ENCODE measurements at places on chromosomes 16 and 17.

- no peak for DNase-seq
Measured at GRCh38 chr16:49594685-49595498, 221.3 kb downstream of the C16orf78 start.

GRCh38 chr17:76252040-76252954 lies 12.0 kb upstream of the RNF157 start:
- DNase-seq, result no peak

- no peak for DNase-seq
Measured at GRCh38 chr17:8326511-8327302, 12.9 kb upstream of the ODF4 start.

DNA sequence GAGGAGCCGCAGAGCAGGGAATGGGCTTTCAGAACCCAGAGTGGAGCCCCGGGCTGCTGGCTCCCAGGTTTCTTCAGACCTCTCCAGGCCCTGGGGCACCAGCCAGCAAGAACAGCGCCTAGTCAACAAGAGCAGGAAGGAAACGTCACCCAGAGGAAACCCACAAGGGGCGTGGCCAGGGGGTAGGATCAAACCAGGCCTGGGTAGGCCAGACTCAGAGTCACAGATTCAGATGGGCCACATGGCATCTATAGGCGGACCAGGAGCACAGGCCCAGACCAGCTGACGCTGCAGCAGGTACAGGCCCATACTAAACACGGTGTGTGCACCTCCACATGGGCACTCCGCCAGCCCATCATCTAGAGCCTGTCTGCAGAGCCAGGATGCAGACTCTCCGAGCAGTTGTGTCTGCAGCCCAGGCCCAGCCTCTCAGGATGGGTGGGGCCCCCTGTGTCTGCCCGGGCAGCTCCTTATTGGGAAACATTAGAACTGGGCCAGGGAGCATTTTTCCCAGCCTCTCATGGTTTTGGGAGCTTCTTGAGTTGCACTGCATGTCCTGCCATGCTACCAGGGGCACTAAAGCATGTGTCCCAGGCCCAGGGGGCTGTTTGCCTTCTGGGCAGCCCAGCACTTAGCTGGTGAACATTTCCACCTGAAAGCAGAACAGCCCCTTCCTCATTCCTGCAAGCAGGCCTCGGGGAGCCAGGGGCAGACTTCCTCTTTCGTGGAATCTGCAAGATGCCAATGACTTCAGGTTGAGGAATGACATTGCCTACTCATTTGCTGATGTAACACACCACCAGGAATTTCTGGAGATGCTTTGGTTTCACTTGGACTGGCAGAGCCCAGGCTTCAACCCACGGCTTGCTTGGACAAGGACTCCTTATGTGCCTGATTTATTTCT lies at the start of gene NLRP1:
NLRP1 (minus strand) TSS at position 127 of the 904 bp plus-strand sequence. CDS start 552 bp downstream, outside the sequence.
- DNase-seq, result no peak

DNA sequence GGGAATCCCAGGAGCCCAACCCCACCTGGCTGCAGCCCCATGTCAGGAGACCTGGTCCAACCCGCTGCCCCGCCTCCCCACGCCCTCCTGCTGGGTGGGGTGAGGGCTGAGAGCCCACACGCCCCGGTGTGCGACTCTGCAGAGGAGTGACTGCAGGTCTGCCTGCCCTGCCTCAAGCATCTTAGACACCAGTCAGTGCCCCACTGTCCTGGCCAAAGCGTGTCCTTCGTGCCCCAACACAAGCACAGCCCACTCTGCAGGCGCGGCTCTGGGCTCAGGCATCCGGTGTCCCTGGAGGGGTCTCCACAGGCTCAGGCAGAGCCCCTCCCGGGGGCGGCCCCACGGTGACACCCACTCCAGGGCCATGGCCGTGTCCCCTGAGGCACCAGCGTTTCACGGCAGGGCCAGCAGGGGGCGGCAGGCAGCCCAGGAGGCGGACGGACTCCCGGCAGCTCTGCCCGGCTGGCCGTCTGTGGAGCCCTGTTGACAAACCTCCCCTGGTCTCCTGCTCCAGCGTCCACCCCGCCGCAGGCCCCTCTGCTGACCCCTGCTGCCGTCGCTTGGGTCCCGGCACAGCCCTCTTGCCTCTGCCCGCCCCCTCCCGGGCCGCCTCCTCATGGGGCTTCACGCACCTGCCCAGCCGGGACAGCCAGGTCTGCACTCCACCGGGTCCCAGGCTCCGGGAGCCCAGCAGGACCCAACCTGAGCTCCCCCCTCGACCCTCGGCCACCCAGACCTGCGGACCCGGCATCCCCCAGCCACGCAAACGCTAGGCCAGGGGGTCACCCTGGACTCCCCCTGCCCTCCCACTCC lies 8.6 kb upstream of the UBE2I start:
- DNase-seq, result peak; percentile 28

DNA sequence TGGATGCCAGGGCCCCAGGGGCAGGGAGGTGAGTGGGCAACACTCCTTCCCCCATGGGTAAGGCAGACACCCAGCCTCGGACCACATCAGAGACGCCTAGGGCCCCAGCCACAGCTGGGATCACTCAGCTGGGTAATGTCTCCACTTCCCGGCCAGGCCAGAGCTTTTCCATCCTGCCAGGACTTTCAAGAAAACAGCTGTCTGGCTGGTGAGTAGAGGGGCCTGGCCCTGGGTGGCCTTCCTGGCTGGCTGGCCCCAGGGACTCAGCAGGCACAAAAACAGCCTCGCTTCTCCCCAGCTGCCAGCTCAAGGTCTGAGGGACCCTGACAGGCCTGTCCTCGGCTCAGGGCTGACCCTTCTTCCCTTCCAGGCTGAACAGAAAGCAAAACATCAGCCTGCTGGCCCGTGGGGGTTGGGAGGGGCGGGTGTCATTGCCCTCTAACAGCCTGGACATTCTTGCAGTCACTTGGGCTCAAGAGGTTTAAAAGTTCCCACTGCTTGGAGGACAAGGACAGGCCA lies 45.3 kb upstream of the JPH3 start:
- no peak for DNase-seq

GRCh38 chr17:1628856-1629503 lies 346 bp upstream of the SLC43A2 start:
- peak; percentile 92 for DNase-seq

- DNase-seq, result no peak
Measured at GRCh38 chr17:79996291-79996690, 39.4 kb downstream of the TBC1D16 start.

DNA sequence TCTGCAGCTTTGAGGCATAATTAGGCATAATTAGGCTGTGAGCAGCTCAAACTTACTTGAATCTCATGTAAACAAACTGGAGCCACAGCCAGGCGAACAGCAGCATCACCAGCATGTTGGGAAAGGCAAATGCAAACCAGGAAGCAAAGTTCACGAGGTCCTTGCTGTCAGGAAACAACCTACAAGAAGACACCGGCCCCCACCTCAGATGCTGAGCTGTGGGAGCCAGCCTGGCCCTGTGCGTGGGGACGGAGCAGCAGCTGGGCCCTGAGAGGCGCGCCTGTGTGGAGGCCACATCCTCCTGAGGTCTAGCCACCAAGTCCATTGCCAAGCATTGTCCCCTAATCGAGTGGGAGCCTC lies 12.2 kb downstream of the SLC13A5 start:
- no peak for DNase-seq

DNA sequence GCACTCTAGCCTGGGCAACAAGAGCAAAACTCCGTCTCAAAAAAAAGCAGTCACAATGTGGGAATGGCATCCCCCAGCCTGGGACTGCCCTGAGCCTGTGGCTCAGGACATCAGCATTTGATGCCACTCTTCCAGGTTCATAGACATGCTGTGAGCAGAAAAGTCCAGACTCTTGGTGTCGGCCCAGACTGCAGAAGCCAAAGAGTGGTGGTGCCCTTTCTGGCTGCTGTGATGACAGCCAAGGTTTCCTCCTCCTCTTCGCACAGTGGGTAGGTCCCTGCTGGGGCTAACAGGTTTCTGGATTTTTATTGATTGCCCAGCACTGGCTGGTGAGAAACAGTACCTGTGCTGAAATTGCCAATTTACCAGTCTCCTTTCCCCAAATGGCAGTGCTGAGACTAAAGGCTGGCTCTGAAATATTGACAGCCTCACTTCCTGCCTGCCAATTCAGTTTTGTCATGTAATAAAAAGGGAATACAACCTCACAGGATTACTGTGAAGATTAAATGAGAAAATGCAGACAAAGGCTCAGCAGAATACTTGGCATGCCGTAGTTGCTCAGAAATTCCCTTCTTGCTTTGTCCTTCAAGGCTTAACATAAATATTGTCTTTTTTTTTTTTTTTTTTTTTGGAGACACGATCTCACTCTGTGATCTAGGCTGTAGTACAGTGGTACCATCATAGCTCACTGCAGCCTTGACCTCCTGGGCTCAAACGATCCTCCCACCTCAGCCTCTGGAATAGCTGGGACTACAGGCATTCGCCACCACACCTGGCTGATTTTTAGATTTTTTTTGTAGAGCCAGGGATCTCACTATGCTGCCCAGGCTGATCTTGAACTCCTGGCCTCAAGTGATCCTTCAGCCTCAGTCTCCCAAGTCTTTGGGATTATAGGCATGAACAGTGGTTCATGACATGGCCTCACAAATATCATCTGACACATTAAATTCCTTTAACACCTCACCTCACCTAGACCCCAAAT lies 15.5 kb upstream of the UBE2G1 start:
- no peak for DNase-seq

GRCh38 chr17:71727292-71727691 lies 393.5 kb upstream of the SOX9 start:
- no peak for DNase-seq

GRCh38 chr17:62780269-62780668 lies 27.8 kb downstream of the MARCHF10 start:
- DNase-seq, result no peak

- no peak for DNase-seq
Measured at GRCh38 chr16:10036956-10037355, 145.3 kb downstream of the GRIN2A start.

- DNase-seq, result no peak
Measured at GRCh38 chr16:49494891-49495566, 121.4 kb downstream of the C16orf78 start.

DNA sequence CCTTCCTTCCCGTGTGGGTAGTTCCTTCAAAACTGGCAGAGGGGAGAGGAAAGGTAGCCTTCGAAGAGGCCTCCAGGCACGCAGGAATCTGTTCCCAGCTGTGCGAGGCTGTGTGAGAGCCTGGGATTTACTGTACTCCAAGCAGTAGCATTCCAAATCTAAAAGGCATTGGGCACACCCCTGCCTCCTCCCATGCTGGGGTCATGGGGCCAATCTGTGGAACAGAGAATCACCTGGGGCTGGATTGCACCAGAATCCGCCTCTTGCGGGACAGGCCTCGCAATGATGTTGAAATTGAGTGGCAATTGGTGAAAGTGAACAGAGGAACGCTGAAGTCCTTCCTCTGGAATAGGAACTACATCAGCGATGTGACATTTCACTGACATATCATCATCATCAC lies 72.5 kb upstream of the IRX3 start:
- DNase-seq, result no peak

- no peak for DNase-seq
Measured at GRCh38 chr17:10033959-10034358, 128.9 kb upstream of the RCVRN start.

- no peak for DNase-seq
Measured at GRCh38 chr16:23523876-23524385, 13.6 kb upstream of the GGA2 start.

GRCh38 chr16:4315186-4316107 lies at the start of gene GLIS2:
Gene GLIS2 (plus strand): TSS chr16:4316067. CDS start chr16:4332281, 16,214 bp downstream.
- peak; percentile 84 for DNase-seq

DNA sequence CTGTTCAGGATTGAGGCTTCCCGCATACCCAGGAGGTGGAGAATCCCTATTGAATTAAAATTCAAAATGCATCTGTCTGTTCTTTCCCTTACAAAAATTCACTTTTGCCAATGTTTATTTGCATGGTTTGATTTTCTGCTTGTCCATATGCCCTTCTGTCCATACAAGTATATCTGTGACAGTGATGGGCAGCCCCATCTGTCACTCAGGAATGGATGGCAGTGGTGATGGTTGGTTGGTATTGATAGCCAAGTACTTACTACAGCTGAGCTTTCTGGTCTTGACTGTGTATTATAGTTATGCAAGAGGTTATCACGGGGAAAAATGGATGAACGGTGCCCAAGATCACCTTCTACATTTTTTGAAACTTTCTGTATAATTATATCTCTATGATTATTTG lies 171.0 kb downstream of the RBFOX1 start:
- no peak for DNase-seq

DNA sequence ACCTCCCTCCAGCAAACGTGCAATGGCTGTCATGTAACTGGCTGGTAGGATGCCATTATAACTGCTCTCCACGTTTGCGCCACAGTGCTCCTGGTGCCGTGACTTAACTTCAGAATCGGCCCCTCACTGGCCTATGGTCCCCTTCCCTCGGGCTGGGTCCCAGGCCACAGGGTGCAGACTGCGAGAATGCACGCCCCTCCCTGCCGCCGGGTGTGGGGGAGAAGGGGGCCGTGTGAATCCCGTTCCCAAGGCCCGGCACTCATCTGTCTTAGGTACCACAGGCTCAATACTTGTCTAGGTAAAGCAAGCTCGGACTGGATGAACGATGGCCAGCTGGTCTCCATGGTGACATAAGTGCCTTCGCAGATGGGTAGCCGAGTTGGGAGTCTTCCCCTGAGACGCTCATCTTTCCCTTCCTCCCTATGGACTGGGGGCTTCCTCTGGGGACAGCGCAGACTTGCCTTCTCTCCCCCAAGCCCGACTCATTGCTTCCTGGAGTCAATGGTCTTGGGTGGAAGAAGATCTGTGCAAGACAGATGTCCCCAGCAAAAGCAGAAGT lies 37.8 kb downstream of the TIMM22 start:
- no peak for DNase-seq

- DNase-seq, result no peak
Measured at GRCh38 chr17:78395155-78395554, 16.7 kb downstream of the PGS1 start.

DNA sequence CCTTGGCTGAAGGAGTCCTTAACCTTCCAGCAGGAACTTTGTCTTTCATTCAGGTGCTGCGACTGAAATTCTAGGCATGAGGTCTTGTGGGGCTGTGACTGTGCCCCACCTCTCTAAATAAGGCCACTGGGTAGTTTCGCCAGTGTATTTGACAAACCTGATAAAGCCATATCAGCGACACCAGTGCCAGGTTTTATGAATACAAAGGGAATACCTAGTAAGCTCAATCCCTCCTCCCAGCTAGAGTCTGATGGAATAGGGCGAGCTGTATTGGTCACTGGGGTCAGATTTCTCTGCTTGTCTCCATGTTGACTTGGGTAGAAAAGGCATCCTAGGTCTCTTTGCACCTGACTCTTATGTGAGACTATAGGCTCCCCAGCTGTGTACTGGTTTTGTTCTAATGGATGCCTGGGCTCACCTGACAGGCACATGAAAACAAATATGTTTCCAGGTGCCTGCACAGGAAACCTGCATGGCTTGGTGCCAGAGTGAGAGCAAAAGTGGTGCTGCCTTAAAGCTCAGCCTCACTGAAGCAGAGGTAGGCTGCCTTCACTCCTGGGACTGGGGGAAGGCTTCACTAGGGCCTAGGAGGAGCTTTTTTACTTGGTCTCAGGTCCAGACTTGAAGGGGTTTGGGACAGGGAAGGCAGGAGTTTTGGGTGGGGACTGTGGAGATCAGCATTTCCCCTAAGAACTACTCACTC lies 8.3 kb downstream of the SLC7A6 start:
- no peak for DNase-seq

DNA sequence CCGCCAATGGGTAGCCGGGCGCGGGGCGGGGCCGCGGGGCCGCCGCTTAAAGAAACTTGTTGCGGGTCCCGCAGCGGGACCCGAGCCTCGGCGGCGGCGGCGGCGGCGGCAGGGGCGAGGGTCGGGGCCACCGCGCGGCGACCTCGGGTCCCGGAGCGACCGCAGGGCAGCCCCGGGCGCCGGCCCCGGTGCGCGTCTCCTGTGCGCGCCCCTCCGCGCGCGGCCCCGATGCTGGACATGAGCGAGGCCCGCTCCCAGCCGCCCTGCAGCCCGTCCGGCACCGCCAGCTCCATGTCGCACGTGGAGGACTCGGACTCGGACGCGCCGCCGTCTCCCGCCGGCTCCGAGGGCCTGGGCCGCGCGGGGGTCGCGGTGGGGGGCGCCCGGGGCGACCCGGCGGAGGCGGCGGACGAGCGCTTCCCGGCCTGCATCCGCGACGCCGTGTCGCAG lies at the start of gene SOX8:
SOX8 (plus strand) TSS at position 76 of the 450 bp plus-strand sequence; CDS start at position 229, 153 bp downstream.
- no peak for DNase-seq
